ENCODE measurements at places on chromosomes 7 and 10.

DNA sequence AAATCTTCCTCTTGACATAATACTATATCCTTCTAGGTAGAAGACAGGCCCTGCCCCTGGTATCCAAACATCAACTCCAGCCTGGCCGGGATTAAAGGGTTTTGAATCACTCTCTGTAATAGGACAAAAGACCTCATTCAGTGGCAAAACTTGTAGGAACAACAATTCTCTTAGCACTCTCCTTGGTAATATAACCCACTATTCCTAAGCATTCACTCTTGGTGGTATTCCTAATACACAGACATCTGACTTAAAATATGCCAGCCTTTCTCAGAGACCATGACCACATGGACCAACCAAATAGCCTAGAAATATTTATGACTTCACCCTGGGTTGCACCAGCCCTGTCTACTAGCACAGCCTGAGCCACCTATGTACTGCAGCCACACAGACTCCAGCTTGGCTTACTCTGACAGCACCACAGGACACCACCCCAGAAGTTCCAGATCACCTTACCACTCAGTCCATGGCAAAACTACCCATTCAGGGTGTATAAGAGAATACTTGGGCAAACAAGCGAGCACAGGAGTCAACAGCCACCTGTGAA, 244.9 kb upstream of the NEBL start:
- DNase-seq, result no peak

- DNase-seq, result no peak
These were observed 52.6 kb upstream of the TRUB1 start for GRCh38 chr10:114885443-114885842.

GRCh38 chr7:69827558-69827957, 229.3 kb downstream of the AUTS2 start:
- DNase-seq, result no peak

DNA sequence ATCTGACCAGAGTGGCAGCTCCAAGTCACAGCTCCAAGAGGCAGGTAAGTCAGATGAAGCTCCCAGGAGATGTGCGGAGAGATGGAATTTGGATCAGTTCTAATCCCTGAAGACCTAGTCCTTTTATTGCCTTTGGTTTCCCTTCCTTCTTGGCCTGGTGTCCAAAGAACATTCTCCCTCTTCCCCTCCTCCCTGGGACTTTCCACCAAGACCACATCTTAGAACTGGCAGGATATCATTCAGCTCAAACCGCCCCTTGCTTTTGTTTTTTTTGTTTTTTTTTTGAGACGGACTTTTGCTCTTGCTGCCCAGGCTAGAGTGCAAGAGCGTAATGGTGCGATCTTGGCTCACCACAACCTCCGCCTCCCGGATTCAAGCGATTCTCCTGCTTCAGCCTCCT, 190.8 kb downstream of the GFRA1 start:
- no peak for DNase-seq

GRCh38 chr10:124092250-124092859, 1.0 kb downstream of the CHST15 start:
- no peak for DNase-seq

GRCh38 chr10:31554556-31554955, 235.5 kb downstream of the ZEB1 start:
- DNase-seq, result no peak

DNA sequence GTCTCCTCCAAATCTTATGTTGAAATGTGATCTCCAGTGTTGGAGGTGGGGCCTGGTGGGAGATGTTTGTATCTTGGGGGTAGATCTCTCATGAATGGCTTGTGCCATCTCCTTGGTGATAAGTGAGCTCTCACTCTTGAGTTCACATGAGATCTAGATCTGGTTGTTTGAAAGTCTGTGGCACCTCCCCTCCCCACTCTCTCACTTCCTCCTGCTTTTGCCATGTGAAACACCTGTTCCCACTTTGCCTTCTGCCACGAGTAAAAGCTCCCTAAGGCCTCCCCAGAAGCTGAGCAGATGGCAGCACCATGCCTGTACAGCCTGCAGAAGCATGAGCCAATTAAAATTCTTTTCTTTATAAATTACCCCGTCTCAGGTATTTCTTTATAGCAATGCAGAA, 23.5 kb downstream of the TMEM229A start:
- no peak for DNase-seq

DNA sequence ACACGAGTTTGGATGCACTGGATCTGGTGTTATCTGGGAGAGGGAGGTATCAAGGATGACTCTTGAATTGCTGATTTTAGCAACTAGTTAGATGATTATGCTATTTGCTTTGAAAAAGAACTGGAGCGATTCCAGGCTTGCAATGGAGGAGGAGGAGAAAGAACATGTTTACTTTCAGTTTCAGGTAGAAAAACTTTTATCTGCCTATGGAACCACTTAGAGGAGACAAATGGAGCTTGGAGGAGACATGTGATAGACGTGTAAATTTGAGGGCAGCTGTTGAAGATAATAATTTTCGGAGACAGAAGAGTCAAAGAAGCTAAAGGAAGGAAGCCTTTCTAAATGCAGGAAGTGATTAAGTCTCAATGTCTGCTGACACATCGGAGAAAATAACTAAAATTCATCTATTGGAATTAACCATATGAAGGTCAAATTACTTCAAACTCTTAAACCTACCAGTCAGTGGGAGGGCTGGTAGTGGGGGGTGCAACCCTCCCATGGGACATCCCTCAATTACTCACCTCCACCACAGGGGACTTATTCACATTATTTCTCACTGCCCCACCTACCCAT, 56.4 kb upstream of the GNAI1 start:
- DNase-seq, result no peak

- no peak for DNase-seq
These were observed 121.9 kb downstream of the USP6NL start for GRCh38 chr10:11489591-11489990.

GRCh38 chr7:100053215-100053614, 3.6 kb downstream of the ZSCAN21 start:
- no peak for DNase-seq

DNA sequence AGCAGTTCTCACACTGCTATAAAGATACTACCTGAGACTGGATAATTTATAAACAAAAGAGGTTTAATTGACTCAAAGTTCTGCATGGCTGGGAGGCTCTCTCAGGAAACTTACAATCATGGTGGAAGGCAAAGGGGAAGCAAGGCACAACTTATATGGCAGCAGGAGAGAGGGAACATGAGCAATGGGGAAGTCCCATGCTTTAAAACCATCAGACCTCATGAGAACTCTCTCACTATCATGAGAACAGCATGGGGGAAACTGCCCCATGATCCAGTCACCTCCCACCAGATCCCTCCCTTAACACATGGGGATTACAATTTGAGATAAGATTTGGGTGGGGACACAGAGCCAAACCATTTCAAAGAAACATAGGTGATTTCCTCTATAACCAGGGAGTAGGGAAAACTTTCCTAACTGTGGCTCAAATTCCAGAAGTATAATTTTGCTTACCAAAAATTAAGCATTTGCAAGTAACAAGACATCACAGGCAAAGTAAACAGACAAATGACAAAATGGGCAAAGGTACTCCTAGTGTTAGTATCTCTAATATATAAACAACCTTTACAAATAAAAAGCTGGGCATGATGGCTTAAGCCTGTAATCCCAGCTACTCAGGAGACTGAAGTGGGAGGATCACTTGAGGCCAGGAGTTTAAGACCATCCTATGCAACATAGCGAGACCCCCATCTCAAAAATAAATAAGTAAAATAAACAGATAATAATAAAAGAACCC, 88.0 kb downstream of the KBTBD2 start:
- no peak for DNase-seq

- no peak for DNase-seq
These were observed 22.3 kb downstream of the SCART1 start for GRCh38 chr10:133475821-133476640.

DNA sequence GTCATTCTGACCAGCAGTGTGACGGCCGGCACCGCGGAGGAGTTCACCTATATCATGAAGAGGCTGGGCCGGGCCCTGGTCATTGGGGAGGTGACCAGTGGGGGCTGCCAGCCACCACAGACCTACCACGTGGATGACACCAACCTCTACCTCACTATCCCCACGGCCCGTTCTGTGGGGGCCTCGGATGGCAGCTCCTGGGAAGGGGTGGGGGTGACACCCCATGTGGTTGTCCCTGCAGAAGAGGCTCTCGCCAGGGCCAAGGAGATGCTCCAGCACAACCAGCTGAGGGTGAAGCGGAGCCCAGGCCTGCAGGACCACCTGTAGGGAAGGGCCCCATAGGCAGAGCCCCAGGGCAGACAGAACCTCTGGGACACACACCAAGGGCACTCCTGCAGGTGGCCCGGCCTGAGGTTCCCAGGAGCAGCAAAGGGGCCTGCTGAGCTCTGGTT, 9.0 kb downstream of the RBP3 start:
- no peak for DNase-seq

DNA sequence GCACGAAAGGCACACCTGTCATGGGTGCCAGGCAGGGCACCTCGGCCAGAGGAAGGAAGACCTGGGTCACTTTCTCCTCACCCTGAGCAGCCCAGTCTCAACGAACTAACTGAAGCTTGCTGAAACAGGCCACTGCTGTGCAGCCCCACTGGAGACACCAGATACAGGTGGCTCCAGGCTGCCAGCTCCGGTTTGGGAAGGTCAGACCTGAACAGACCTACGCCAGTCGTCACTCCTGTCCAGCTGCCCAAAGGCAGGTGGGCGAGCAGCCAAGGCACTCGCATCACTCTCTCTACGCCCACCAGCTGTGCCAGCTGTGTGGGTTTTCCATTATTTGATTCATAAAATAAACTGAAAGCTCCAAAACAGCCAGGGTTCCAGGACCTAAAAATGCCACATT, 256.1 kb downstream of the ZMYND11 start:
- DNase-seq, result no peak

GRCh38 chr10:125261491-125262186, 101.3 kb upstream of the CTBP2 start:
- DNase-seq, result no peak

GRCh38 chr7:17679458-17679857, 260.8 kb downstream of the SNX13 start:
- DNase-seq, result no peak

- DNase-seq, result no peak
These were observed 5.8 kb downstream of the TSPAN15 start for GRCh38 chr10:69456880-69457693.

GRCh38 chr10:120437541-120437940, 19.5 kb upstream of the PLPP4 start:
- no peak for DNase-seq

DNA sequence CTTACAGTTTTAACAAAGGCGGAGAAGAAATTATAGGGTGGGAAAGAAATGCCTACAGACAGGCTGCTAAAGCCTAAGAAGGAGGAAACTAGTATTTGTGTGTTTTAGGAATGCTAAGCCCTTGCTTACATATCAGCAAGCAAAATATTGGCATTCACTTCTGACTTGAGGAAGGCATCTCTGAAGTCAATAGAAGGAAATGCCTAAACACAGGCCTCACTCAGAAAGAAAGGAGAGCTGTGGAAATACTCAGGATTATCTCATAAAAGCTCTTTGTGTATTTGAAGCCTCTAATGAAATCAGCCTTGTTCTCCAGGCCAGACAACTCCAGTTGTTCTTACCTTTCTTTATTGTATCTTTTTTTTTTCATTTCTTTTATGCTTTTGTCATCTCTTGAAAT, 158.0 kb downstream of the AUTS2 start:
- DNase-seq, result no peak

GRCh38 chr7:104903846-104904245, 110.2 kb upstream of the KMT2E start:
- no peak for DNase-seq

DNA sequence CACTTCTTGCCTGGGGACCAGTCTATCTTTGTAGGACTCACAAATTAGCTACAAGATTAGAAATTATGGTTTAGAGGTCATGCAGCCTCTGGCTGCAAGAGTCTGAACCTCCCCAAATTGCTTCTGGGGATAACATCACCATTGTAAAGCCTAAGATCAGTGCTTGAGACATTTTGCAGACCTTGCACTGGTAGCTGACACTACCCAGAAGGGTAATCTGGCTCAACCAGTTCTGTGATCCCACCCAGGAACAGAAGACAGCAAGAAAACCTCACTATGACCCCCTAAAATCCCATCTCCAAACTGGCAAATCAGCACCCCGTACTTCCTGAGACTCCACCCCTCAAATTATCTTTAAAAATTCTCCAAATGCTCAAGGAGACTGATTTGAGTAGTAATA, 58.2 kb upstream of the CDK13 start:
- no peak for DNase-seq

- DNase-seq, result no peak
These were observed 72.8 kb upstream of the NMT2 start for GRCh38 chr10:15241306-15241705.

GRCh38 chr7:47382200-47382599, 199.7 kb downstream of the TNS3 start:
- DNase-seq, result no peak

- DNase-seq, result no peak
These were observed 24.4 kb upstream of the KBTBD2 start for GRCh38 chr7:32916006-32916405.

DNA sequence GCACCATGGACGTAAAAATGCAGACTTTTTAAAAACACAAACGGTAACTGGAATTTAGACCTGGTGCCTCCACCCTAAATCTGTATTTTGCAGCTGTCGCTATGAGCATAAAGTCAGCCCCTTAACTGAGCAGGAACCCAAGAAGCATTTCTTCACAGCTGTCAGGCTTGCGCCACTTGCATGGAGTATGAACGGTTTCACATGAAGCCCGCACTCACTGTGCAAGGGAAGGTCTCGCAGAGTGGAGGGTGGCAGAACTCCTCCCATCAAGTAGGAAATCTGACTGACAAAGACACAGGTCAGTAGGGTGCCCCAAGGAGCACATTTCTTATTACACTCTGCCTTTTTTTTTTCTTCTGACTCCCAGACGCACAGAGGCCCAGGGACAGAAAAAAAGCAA, 58.5 kb downstream of the ELMO1 start:
- DNase-seq, result no peak

- no peak for DNase-seq
These were observed 586.7 kb upstream of the GALNT17 start for GRCh38 chr7:70545214-70545613.

- DNase-seq, result no peak
These were observed 85.8 kb downstream of the KAT6B start for GRCh38 chr10:74912182-74912581.

DNA sequence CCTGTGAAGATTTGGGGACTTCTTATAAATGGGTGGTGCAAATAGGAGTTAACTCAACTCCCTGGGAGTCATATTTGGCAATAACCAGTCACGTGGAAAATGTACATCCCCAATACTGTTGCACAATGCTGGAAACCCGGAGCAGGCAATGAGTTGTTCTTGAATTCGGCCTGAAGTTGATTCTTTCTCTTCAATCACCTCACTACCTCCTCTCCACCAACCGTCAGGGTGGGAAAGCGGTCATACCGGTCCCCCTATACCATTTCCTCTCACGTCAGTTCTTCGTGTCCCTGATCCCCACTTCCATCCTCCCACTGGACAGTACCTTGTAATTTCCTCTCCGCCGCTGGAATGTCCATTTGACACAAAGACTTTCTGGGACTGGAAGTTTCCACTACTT, 2.8 kb downstream of the GIMAP5 start:
- no peak for DNase-seq

Measured in stimulated activated CD8-positive, alpha-beta memory T cell treated with anti-CD3 and anti-CD28 coated beads, Interleukin-4, amount 100 ng/mL, for 1 hour (primary cell).